NCI-H1048 (cell line): ENCODE measurements at places on chromosomes 12 and 14.
A peak's percentile ranks its signal among the peaks of the same experiment; 100 is the strongest.

- no peak for DNase-seq
Observed at GRCh38 chr12:6444704-6445688, at the start of gene CD27. CD27 (plus strand) TSS chr12:6444955; CDS start chr12:6445096, 141 bp downstream.

- no peak for DNase-seq
Observed at GRCh38 chr14:95182379-95182778, 25.1 kb upstream of the DICER1 start.

DNA sequence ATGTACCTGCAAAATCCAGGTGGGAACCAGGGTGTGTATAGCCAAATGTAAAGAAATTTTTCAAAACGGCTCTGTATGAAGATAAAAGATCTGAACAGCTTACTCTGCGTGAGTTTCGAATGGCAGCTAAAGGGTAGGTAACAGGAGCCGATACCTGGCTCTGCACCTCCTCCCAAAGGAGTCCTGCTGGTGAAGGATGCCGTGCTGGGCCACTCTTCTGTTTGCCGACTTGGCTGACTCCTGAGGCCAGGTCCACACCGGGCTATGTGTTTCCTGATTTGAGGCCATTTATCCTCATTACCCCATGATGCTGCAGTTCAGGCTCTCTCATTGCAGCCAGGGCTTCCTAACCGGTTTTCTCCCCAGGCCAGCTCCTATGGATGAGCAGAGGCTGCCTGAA lies 244.6 kb downstream of the SLC41A2 start:
- no peak for DNase-seq

DNA sequence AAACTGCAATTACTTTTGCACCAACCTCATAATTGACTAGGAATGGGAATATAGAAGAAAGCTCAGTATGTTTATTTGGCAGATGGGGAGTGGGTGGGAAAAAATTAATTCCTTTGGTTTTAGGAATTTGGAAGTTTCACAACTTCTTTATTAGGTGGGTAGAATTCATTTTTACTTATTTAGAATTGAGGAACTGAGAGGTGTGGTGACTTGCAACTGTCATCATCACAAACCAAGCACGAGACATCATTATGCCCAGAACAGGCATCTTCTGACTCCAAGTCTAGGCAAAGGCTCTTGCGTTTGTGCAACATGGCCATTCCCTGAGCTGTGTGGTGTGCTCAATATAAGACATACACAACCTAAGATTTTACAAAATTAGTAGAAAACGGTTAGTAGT lies 380.0 kb downstream of the ATP23 start:
- DNase-seq = no peak

DNA sequence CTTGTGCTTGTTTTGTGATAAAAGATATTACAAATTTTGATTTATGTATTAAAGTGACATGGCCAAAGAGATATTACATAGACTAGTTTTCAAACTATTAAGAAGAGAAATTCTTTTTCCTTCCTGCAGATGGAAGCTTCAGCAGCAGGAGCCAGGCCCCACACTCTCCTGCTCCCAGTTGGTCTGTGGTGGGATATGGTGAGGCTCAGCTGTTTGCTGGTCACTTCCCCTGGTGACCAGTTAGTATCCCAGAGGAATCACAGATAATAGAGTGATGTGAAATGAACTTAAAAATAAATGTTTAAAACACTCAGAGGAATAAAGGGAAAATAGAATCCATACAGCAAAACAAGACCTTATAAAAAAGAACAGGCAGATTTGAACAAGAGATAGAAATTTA lies 154.7 kb downstream of the KTN1 start:
- no peak for DNase-seq

DNA sequence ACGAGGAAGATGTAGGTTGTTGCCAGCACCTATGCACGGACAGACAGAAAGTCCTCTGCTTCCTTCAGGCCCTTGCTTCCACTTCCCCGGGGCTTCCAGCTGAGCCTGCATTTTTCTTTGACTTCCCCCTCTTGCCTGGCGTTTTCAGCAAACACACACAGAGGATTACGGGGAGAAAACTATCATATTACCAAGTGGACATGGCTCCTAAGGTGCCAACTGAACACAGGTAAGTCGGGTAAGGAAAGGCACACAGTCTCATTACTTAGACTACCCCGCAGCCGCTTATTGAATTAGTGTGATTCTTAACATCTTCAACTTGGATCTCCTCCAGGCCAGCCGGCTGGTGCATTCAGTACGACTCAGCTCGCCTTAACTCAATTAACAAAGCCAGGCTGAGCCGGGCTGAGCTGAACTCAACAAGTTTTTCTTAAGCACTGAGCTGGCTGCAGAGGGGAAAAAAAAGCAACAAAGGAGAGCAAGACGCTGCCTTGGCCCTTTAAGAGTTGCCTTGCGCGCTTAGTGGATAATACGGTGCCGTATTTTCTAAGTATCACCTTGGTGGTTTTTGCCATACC lies 19.2 kb upstream of the MAP1LC3B2 start:
- no peak for DNase-seq

- no peak for DNase-seq
Observed at GRCh38 chr12:26358651-26359050, 163.3 kb downstream of the SSPN start.

DNA sequence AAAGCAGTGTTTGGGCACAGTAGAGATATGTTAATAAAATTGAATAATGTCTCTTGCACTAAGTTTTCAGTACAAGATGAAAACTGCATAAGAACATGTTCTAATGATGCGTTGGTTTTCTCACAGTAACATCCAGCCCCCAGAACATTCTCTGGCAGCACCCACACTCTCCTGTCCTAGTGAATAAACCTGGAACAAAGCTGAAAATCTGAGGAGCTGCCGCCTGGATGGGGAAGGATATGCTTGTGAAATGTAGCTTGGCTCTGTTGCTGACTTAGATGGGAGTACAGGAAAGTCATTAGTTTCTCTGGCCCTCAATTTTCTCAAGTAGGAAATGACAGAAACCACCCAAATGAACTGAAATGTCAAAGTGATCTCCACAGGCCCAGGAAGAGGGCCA lies 323.8 kb downstream of the APAF1 start:
- no peak for DNase-seq

DNA sequence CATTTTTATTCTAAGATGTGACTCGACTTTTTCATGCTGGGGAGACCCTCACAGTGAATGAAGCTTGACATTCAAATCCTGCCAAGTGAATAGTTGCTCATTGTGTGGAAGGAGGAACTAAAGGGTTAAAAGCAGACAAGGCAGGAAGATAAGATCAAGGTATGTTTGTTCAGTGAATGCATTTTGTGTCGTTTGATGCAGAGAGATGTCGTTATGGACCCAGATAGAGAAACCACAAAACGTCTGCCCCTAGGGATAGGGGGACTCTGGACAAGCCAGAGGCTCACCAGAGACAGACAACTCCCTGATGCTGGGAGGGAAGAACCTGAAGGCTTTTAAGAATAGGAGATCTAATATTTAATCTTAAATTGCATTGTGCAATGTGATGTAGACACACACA lies 72.5 kb upstream of the MYL2 start:
- no peak for DNase-seq

- DNase-seq = no peak
Observed at GRCh38 chr14:50844391-50844790, 13.4 kb upstream of the NIN start.

GRCh38 chr14:100844082-100844408 lies 18.1 kb downstream of the MEG3 start:
- no peak for DNase-seq

GRCh38 chr14:98244966-98245569 lies 1026.9 kb downstream of the BCL11B start:
- DNase-seq = no peak

DNA sequence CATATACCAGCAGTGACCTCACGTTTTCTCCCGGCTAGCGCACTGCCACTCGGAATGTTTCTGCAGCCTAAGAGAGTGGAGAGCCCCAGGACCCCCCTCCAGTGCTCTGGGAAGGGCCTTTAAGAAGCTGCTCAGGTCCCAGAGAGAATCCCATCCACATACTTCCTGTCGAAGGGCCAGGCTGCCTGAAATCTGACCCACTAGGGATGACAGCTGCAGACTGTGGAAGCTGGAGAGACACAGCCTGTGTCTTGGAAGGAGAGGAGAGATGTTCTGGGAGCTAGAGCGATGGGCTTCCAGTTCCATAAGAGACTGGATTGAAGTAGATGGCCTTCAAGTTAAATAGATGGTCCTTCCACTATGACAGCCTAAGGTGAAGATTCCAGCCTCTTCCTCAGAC lies 54.4 kb downstream of the IQSEC3 start:
- DNase-seq = no peak

DNA sequence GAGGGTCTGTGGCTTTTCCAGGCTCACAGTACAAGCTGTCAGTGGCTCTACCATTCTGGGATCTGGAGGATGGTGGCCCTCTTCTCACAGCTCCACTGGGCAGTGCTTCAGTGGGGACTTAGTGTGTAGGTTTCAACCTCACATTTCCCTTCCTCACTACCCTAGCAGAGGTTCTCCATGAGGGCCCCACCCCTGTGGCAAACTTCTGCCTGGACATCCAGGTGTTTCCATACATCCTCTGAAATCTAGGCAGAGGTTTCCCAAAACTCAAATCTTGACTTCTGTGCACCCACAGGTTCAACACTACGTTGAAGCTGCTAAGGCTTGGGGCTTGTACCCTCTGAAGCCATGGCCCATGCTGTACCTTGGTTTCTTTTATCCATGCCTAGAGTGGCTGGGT lies 40.3 kb downstream of the KTN1 start:
- DNase-seq = no peak

DNA sequence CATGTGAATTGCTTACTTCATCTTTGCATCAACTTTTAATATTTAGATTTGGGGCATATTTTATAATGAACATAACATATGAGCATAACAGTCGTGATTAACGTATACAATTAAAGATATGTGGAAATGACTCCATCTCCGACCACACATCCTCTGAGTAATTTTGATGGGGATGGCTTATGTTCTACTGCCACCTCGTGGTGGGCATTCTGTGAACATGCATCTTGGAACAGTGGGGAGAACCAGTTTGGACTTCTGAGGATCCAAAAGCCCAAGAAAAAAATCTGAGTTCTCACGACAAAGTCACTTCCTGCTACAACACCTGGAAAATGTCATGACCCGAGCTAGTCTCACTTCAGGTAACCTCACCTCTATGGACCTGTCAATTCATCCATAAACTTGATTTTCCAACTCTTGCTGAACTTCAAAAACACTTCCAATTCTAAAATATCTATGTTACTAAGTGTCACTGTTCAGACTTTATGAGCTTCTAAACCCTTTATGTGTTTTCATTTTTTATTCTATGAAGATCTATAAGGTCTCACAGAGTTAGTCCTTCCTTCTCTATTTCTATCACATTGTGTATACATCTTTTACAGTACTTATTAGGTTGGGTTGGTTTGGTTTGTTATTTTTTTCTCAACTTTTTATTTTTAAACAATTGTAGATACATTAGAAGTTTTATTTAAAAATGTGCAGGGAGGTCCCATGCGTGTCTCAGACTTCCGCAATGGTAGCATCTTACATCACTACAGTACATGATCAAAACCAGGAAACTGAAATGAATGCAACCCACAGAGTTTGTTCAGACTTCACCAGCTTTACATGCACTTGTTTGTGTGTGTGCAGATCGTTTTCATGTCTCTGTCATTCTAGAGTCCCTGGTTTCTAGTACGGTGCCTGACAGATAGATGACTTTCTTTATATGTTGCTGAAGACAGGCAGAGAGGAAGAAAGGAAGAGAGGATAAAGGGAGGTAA lies 38.2 kb upstream of the STAB2 start:
- peak; percentile 30 for DNase-seq

DNA sequence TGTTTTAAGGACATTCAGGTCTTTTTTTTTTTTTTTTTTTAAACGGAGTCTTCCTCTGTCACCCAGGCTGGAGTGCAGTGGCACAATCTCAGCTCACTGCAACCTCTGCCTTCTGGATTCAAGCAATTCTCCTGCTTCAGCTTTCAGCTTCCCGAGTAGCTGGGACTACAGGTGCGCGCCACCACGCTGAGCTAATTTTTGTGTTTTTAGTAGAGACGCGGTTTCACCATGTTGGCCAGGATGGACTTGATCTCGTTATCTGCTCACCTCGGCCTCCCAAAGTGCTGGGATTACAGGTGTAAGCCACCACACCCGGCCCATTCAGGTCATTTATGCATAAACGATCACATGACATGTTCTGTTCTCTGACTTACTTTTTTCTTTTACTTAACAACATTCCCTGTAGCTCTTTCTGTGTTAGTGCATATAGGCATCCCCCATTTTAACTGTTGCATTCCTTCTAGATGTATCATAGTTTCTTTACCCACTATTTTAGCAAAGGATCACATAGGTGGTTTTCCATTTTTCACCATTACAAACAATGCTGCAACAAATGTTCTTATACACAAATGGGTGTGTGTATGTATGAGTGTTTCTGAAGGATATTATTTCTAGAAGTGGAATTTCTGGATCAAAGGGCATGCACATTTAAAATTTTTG lies 74.2 kb downstream of the ARF6 start:
- DNase-seq = no peak

DNA sequence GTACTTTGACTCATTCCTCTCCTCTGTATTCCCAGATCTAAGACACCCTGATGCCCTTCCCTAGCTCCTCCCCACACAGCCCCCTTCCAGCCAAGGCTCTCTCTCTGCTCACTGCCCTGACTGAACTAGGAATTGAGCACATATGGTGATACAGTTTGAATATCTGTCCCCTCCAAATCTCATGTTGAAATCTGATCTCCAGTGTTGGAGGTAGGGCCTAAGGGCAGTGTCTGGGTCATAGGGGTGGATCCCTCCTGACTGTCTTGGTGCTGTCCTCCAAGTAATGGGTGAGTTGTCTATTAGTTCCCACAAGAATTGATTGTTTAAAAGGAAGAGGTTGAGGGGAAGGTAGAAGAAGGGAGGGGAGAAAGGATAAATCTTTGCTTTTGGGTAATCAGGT lies 17.4 kb downstream of the CMKLR1 start:
- no peak for DNase-seq

DNA sequence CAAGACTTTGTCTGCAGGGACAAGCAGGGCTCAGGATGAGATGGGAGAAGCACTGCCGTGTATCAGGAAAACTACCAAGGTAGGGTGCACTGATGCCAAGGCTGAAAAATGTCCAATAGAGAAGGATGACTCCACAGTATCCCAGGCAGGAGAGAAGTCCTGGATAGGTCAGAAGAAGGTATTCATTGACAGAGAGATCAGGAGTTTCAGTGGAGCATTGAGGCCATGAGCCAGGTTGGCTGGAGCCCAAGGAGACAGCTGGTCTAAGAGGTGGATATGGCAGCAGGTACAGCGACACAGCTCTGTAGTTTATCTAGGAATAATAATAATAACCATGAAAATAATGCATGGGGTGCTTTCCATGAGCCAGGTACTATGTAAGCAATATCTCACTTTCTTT lies 180.9 kb downstream of the EXOC5 start:
- no peak for DNase-seq

DNA sequence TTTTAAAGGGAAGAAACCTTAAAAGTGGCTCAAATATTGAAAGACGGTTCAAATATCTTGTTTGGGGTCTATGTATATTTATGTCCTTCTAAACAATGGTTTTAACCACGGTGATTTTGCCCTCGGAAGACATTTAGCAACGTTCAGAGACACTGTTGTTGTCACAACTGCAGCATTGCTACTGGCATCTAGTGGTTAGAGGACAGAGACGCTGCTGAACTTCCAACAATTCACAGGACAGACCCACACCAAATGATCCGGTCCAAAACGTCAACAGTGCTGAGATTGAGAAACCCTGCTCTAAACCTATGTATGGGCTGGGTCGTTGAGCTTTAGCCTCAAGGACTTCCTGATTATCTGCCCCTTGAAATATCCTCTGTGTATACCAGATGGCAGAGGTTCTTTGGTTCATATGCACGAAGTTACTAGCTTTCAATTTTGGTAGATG lies 1.7 kb downstream of the ANGEL1 start:
- DNase-seq = no peak
